ENCODE measurements at places on chromosomes 4 and X. TPM values are rescaled to one million over a fixed set of nuclear protein-coding genes. Genes with fewer than 3 reads are reported as not detected.

DNA sequence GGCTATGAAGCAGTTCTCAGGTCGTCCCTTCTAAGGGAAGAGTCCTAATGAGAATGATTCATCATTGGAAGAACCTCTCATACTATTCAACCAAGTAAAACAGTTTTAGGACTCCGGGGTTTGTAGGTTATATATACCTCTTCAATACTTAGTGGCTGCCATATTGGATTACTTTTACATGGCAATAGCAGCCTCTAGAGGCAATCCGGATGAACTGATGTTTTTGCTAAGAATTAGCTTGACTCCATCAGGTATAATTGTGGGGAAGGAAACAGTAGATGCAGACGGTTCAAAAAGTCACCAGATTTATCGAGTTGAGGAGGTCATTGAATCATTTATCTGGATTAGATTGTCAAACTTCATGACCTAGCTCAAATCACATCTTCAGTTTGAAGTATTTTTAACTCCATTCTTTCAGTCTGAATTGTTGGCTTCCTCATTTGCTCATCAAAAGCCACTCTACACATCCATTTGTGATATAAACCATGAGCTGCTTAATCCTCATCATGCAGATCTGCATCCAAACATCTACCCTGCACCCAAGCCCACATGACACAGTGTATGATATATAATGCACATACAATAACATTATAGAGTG lies 28.4 kb downstream of the GUCY1B1 start:
- peak; percentile 3 for DNase-seq

The SNCA gene
- total RNA-seq = 5.3 TPM

The PLA2G12A gene
- 51.3 TPM for total RNA-seq

GRCh38 chrX:108473979-108474378 lies 34.3 kb downstream of the COL4A5 start:
- DNase-seq = no peak

DNA sequence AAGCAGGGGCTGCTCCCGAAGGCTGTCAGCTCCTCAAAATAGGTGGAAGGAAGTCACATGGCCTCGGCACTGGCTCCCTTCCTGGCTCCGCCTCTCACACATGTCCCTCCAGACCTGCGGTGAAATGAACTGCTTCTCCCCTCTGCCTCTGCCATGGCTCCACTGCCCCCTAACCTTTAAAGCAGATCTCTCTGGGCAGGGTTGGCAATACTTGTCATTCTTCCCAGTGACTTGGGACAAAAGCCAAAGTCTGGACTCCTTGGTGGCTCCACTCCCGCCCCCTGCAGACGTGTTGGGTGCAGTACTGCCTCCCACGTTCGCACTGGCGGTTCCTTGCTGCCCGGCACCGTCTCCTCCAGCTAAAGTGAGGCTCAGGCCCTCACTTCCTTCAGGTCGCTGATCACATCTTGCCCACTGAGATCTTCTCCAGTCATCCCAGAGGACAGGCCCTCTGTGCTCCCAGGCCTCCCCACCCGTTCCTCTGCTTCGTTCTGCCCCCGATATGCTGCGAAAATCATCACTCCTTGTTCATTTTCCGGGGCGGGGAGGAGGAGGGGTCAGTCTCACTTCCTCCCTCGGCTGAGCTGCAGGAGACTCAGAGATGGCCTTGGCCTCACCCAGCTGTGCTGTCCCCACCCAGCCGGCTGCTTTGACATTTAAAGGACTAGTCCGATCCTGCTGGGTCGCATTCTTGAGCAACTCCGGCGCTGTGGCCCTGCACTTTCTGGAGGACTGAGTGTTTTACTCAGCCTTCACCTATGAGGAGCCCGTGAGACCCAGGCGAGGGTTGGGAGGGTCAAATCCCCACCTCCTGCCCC lies 97.4 kb downstream of the PHKA2 start:
- peak; percentile 76 for DNase-seq

The LRCH2 gene
- total RNA-seq = 6.5 TPM

DNA sequence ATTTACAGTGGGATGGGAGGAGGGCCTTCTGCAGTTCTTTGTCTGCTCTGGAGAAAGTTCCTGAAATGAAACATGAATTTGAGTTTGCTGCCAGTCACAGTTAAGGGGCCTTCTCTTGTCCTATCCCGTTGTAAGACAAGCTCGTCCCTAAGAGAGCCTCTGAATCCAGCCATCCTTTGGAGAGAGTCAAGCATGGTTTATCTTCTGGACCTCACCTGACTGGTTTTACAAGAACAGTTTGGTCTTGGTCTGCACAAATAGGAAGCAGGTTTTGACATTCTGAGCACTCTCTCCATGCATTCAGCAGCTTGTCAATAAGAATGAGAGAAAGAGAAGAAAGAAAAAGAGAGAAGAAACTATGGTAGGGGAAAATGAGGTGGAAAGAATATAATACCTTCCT lies 20.4 kb upstream of the TENM3 start:
- no peak for DNase-seq

GRCh38 chr4:159101988-159102621 lies 774 bp upstream of the RAPGEF2 start:
- no peak for DNase-seq

DNA sequence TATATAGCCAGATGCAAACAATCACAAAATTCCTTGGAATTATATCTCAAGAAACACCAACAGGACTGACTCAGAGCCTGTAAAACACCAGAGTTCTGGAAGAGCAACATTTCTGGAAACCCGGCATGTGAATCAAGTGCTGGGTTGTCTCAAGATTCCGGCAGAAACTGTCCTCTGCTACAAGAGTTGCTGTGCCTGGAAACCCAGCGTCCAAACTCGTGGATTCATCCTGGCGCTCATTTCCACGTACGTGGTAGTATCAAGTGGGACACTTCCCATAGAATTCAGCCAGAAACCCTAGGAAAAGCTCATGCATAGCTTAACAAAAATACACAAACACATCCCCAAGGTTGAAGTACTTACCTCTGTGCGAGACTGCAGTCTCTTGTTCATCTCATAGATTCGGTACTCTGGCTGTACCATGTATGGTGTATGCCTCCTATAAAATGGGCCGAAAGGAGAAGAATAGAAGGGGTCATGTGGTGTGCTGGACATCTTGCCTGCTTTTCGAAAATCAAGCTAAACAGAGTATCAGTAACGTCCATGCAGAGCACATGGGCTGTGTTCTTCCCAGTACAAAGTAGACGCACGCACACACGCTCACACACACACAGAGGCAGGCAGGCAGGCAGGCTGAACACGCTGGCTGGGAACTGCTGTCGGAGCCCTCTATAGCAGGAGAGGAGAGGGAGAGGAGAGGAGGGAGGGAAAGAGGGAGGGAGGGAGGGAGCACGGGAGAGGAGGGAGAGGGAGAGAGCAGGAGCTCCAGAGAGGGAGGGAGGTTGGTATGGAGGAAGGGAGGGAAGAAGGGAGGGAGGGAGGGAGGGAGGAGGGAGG lies at the start of gene LDB2:
Gene LDB2, minus strand, starts transcription at position 655 of the 837 bp plus-strand sequence.
- peak; percentile 84 for DNase-seq

The CYSLTR1 gene
- total RNA-seq = 6.3 TPM
